Astrocyte of the spinal cord (primary cell): ENCODE measurements at places on chromosomes 7 and 10.

GRCh38 chr10:18472977-18473376, 178.4 kb downstream of the NSUN6 start:
- DNase-seq = no peak

DNA sequence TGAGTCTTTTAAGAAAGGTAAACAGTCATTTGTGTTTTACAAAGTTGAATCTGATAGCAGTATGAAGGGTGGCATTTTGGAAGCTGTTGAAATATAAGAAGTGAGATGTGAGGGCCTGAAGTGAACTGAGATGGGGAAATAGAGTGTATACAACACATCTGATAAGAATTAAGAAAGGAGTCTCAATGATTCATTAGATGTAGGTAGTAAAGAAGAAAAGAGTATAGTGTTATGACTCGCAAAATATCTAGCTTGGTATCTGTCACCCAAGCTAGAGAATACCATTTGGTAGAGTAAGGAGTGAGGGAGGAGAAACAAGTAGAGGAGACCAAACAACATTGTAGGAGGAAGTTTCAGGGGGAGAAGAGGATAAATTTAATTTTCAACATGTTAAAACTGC, 5.3 kb downstream of the PTPN12 start:
- no peak for DNase-seq

DNA sequence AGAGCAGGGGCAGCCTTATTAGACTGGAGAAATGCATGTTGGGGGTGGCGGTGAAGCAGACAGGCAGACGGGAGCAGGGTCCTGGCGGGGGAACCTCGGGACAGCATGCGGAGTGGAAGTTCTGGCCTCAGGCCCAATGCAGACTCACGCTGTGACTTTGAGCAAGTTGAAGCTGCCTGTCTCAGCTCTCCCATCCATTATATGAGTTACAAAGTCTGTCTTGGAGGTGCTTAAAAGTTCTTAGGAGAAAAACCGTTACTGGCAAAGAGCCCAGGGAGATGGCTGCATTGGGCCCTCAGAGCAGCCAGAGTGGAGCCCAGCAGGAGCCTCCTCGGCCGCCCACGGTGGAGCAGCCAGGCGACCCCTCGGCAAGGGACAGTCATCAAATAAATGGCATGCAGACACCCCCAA, 509.5 kb downstream of the PLXNA4 start:
- DNase-seq = peak; percentile 82

GRCh38 chr7:31734456-31734855, 47.4 kb downstream of the PPP1R17 start:
- no peak for DNase-seq

DNA sequence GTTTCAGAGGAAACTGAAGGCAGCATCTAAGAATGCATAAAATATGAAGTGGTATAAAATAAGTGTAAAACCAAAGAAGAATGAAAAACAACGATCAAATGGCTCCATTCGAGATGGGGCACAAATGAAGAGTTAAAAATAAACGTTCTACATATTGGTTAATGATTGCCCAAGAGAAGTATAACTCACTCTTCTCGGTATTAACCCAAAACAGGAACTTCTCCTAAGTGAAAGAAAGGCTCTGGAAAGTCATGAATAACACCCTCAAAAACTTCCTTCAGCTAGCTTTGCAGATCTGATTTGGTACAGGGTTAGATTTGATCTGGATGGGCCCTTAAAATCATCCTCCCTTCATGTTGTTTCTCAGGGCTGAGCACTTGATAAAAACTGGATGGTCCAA, 94.3 kb upstream of the ADO start:
- no peak for DNase-seq

DNA sequence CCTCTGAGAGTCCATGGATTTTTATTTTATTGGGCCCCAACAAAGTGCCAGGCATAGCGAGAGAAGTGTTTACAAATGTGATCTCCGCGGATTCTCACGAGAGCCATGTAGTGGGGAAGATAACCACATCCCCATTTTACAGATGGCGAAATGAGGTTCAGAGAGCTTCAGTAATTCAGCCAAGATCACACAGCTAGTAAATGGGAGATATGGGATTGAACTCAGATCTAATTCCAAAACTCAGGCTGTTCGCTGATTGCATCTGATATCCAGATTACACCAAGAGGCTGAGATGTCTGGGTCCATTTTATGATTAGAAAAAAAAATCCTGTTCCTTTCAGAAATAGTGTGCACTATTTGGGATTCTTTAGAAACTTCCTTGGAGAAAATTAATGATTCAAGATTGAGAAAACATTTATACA, 1.3 kb downstream of the FAS start:
- no peak for DNase-seq

GRCh38 chr10:117007080-117007479, 2.1 kb upstream of the SHTN1 start:
- DNase-seq = peak; percentile 72

GRCh38 chr10:96334616-96335526, 23.9 kb downstream of the OPALIN start:
- peak; percentile 34 for DNase-seq

DNA sequence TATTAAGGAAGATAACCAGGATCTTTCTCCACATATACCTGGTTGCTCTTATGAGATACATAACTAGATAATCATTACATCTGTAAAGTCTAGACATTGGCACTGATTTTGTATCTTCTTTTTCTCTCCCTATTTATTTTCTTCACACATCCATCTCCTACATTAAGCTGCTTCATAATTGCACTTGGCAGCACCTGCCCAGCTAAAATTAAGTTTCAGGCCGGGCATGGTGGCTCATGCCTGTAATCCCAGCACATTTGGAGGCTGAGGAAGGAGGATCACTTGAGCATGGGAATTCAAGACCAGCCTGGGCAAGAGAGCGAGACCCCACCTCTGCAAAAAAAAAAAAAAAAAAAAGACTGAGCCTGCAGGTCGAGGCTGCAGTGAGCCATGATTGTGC, 22.3 kb upstream of the AKR1B1 start:
- no peak for DNase-seq

DNA sequence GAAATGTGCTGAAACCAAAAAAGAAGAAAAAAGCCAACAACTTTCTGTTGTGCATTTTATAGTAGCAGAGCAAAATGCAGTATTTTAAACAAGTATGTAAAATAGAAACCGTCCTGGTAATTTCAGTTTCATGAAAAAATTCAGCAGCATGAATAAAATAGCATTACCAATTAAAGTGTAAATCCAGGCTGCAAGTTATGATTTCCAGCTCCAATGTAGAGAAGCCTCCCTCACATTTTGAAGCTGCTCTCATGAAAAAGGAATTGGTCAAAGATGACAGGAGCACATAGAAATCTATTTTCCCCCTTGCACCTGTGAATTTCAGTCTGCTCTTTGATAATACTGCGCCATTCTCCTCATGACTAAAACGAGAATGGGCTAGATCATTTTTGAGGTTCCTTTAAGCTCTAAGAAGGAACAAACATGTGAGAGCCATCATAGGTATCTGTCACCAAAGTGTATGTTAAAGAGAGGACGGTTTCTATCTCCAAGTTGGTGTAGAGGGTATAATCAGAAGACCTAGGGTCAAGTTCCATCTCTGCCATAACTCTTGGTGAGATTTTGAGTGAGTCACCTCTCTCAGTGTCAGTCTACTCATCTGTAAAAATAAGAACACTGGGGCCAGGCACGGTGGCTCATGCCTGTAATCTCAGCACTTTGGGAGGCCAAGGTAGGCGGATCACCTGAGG, 107.5 kb downstream of the MTPAP start:
- no peak for DNase-seq

DNA sequence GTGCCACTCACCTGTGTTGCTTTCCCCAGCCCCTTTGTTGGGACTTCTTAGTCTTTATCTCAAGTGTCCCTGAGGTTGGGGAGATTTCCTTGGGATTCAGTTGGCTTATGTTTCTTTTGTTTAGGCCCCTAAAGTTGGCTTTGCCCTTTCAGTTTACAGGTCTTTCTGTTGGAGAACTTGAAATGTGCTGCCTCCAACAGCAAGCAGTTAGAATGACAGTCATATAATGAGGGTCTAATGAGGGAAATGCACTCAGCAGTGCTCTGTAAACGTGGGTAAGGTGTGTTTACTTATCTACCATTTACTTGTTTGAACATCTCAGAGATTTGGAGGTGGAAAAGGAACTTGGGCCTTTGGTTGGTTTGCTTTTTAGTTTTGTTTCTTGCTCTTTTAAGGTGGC, 191.4 kb upstream of the STK17A start:
- no peak for DNase-seq

DNA sequence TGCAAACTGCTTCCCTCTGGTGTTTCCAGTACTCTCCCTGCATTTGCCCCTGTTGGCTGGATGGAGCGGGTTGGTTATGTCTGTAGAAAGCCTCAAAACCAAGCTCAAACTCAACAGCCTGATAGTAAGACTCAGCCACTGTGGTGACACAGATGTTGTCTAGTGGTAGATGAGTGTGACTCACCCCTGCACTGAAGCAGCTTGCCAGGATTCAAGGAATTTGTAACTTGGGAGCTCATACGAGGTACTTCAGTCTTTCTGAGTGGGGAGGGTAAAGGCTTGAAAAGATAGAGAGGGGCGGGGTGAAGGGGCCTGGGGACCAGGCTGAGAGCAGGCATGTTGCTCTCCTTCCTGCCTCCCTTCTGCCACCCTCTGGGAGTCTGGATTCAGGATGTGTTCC, 22.9 kb upstream of the AQP1 start:
- DNase-seq = peak; percentile 80

- no peak for DNase-seq
Measured at GRCh38 chr10:11712744-11713143, 29.4 kb upstream of the ECHDC3 start.

- no peak for DNase-seq
Measured at GRCh38 chr7:49229246-49229645, 304.9 kb downstream of the CDC14C start.

- DNase-seq = no peak
Measured at GRCh38 chr10:107865691-107866090, 701.2 kb upstream of the SORCS1 start.

DNA sequence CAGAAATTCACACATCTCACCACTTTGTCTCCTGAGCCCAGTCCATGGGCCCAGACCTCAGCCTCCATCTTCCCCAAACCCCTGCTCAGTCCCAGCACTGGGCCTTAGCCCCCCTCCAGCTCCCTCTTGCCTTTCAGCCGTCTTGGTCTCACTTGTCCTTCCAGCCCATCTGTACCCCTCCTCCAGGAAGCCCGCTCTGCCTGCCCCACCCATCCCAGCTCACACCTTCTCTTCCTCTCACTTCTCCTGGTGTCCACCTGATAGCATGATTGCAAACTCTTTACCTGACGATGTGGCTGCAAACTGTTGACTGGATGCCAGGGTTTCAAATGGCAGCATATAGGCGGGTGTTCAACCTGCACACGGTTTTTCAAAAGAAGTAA, 96.6 kb downstream of the RGS10 start:
- DNase-seq = no peak

GRCh38 chr10:51707821-51708424, 8.5 kb upstream of the CSTF2T start:
- DNase-seq = no peak

DNA sequence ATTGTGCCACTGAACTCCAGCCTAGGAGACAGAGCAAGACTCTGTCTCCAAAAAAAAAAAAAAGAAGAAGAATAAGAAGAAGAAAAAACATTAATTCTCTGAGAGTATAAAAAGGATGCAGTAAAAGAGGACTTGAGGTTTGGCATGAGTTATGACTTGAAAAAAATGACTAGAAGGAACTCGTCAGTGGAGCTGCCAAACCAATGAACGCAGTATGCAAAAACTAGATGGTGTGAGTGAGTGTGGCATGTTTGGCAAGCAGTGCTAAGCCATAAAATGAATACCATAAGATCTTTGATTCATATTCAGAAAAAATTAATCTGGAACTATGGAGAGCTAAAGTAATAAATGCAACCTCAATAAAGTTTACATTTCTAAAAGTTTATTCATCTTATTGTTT, 68.6 kb upstream of the MEOX2 start:
- DNase-seq = peak; percentile 32

DNA sequence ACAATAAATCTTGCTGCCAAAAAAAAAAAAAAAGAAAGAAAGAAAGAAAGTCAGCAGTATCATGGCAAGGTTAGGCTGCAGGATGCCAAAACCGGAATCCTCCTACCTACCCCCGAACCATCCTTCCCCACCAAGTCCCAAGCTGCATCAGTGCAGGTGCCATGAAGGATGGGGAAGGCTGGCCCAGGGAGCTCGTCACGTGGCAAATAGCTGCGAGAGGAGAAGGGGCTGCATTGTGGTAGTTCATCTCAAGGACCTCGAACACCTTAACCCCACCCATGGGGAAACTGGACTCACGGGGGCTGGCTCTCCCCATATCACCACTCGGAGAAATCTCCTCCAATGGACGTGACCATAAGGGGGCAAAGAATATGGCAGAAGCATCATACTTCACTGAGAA, 86.2 kb downstream of the TACC2 start:
- no peak for DNase-seq

DNA sequence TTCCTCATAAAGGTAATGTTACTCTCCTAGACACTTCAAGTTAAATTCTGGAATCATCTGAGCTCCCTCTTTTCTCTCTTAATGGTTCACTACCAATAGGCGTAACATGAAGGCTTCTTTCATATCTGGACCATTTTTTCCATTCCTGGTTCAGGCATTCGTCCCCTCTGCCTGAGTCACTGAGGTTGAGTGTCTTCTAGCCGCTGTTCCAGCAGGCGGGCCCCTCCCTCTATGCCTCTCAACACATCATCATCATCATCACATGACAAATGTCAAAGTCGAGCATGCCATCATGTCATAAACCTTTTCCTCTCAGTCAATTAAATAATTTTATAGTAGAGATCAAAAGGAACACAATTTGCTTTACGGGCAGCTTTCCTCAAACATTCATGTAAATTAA, 168.9 kb upstream of the ASAH2 start:
- DNase-seq = no peak

- no peak for DNase-seq
Measured at GRCh38 chr7:93146472-93147141, 1.6 kb downstream of the SAMD9L start.

- DNase-seq = no peak
Measured at GRCh38 chr10:36888925-36889573, 236.3 kb upstream of the ANKRD30A start.

DNA sequence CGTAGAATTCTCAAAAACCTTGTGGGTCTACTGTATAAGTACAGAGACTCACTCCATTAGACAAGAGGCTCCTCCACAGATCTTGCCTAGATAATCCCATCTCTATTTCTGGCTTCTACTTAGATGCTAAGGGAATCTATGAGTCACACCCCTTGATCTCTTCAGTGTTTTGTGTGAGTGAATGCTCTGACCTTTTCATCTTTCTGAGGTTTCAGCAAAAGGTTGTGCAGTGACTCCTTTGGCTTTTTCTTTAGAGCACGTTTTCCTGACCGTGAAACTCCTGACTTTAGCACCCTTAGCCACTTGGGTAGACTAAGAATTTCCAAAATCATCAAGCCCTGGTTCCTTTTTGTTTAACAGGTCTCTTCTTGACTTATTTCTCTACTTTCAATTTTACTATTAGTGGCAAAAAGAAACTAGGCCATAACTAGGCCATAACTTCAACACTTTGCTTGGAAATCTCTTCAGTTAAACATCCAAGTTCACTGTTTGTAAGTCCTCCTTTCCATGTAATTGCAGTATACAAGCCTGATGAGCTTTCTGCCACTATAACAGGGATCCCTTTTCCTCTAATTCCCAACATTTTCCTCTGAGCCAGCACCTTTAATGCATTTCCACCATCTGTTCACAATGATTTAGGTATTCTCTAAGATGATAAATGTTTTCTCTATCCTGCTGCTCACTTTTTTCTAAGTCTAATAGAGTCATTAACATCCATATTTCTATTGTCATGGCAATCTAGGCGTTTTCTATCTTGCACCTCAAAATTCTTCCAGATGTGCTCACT, 19.4 kb downstream of the COPG2 start:
- DNase-seq = peak; percentile 66

- no peak for DNase-seq
Measured at GRCh38 chr7:39855325-39855674, 94.8 kb upstream of the CDK13 start.

GRCh38 chr10:124362568-124362967, 56.2 kb downstream of the OAT start:
- DNase-seq = no peak
